ENCODE measurements at places on chromosomes 6 and 20.

DNA sequence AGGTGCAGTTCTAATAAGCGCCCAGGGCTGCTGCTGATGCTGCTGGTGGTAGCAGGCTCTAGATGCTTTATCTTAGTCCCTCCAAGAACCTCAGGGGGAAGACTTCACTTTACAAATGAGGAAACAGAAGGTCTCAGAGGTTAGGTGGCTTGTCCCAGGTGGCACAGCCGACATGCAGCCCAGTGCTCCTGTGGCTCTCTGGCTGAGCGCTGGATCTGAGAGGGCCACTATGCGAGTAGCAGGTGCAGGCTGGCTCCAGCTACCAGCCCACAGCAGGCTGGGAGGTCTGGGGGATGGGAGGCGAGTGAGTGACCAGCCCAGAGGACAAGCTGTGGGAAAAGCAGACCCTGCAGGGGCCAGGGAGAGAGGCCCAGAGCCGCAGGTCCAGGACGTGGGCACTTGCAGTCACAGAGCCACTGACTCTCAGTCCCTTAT lies 90.9 kb downstream of the PRND start:
- no peak for DNase-seq

GRCh38 chr20:18754030-18754652 lies 59.4 kb upstream of the SCP2D1 start:
- no peak for DNase-seq

DNA sequence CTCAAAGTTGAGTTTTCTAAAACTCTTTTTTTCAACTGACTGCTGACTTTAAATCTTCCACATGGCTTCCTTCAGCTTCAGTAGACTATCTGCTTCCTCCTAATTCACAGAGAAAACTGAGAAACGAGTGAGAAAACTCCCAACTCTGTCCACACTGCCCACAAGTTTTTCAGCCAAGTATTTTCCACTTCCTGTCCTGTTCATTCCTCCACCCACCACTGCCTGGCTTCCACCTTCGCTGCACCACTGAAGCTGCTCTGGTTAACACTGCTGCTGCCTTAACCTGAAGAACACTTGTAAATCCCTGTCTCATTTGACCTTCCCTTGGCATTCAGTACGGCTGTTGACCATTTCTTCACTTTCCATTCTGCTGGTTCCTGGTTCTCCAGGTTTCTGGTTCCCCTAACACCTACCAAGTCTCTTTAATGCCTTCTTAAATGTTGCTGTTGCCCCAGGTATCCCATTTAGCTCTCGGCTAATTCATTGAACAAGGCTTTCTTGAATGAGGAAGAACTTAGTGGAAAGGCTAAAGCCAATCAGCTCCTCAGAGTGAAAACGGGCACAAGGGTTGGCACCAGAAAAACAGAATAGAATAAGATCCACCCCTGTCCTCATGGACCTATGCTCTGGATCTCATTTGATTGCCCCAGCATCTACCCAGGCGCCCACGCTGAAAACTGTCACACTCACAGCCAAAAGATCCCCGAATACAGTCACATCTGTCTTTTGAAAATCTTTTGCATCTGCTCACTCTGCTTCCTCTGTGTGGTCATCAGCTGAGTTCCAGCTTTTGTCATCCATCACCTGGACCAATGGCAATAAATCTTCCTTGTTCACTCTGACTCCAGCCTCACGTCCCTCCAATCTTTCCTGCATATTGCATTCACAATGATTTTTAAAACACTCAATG lies 104.4 kb upstream of the TAB2 start:
- DNase-seq = no peak

DNA sequence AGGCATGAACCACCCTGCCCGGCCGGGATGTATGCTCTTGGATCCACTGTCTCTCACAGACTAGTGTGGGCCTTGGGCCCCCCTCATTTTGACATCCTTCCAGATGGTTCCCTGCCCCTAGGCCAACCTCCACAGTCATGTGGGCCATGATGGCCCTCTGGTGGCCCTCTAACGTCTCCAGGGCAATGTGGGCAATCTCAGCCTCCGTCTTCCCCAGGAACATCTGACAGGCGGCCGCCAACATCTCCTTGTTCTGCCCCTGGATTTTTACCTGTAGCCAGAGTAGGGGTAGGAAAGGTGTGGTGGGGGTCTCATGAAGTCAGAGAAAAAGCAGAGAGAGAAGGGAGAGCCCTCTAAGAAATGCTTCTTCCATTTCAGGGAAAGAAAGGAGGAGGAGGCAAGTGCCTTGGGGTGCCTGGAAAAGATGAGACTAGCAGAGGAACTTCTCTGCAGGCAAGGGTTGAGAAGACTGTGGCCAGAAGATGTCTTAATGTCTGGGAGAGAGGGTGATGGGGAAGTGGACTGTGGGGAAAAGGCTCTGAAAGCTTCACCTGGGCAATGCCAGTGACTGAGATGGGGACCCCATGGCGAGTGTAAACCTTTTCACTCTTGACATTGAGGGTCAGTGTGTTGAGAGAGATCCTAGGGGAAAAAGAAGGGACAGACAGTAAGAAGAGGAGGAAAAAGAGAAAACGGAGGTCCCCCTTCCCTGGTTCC lies 1.3 kb downstream of the FLOT1 start:
- DNase-seq = no peak

DNA sequence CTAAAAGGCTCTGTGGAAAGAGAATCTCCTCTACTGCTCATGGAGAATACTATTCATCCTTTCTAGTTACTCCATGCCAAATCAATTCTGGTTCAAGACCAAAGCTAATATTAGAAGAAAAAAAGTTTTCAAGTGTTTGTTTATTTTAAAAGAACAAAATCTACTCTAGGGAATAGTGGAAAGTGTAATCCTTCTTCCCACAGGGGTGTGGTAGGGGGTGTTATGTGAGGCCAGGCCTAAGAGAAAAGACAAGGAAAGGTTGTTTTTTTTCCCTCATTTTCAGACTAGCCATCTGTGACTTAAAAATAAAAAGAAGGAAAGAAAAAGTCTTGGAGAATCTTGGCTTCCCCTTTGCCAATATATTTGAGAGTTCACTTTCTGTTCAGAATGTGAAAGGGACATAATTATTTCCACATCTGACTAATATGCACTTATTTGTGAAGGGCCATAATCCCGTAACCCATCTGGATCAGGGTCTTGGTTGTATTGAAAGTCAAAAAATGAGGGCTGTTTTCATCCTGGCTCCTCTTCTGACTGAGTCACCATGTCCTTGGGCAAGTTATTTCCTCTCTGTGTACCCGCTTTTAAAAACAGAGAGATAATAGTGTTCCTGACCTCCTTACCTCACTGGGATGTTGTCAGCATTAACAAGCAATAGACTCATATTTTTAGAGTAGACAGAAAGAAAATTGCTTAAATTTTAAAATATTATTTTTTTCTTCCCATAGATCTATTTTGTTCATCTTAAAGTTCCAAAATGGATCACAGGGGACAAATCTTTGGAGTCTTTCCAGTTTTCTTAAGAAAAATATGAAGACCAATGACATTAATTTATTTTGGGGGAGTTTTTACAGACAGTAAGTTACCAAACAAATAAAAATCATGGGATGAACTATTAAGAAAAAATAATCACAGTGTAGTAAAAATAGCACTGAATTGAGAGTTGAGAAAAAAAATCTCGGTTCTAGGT lies 233.7 kb downstream of the IBTK start:
- no peak for DNase-seq

- DNase-seq = no peak
Measured at GRCh38 chr6:11847515-11848345, 69.1 kb upstream of the ADTRP start.

GRCh38 chr6:124524491-124525200 lies 437.6 kb upstream of the RNF217 start:
- DNase-seq = no peak

GRCh38 chr6:80976336-80976735 lies 776.1 kb downstream of the TENT5A start:
- no peak for DNase-seq

DNA sequence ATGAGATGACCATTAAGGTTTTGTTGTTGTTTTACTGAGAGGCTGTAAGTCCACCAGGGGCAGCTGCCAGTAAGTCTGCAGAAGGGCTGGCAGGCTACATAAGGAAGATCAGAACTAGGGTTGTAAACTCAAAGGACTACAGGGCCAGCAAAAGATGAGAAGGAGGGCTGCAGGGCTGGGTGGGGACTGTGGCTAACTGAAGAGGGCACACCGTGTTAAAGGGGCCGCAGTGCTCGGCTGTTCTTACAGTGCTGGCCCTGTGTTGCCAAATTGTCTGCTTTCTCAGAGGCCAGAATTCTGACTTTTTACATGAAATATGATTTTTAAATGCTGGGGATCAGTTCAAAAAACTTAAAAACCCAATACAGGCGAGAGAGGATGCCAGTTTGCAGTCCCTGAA lies 25.5 kb upstream of the ZNF318 start:
- DNase-seq = no peak

GRCh38 chr6:40509086-40509485 lies 78.1 kb downstream of the LRFN2 start:
- no peak for DNase-seq

DNA sequence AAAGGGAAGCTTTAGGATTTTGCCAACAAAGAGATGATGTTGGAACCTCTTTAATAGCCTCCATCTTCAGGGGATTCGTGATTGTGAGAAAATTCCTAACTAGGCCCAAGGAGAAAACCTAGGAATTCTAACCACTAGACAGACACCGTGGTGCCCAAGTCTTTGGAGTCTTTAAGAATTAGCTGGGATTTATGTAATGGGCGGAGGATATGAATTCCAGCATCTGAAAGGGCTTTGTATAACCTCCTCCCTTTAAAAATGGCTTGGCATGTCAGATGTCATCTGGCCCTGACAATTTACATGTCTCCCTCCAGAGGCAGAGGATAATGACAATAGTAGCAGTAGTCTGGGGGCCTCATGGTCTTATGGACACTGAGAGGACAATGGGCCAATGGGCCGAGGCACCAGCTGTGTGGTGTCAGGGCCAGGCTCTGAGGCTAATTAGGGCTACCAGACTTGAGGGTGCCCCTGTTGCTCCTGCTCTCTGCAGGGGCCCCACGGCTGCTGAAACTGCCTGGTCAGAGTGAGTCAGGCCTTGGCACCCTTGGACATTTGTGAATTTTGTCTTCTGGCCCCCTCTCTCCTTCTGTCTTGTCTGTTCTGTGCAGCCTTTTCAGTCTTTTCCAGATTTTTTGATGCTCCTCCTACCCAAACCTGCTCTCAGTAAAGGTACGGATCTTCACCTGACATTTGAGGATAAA lies 113.9 kb downstream of the EDN1 start:
- DNase-seq = no peak

DNA sequence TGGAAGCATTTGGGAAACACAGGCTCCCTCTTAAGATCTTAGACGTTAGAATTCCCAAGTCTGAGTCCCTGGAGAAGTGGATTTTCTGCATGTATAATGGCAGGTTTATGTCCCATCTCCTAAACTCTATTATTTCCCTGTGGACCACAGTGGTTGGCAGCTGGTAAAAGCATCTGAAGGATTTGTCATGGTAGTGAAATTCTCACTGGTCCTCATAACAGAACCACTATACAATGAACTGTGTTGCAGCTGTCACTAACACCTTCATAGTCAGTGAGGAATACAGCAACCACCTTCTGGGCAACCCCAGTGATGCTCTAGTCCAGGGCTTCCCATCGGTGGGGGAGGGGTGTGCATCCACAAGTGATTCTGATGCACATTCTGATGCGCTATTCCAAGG lies 396.9 kb downstream of the ZFAND3 start:
- no peak for DNase-seq

DNA sequence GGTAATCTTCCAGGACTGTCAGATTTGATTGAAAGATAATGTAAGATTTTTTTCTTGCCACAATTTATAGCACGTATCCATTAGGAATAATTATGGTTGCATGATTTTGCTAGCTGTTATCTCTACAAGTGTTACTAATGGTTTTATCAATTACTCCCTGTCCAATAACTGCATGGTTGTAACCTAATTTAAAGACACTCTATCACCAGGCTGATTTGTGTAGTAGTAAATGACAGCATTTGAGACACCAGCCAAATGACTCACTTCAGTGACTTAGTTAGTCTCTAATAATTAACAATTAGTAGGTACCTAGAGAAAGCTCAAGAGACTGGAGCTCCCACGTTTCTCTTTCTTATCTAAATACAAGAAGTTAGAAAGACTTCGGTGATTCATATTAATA lies 453.8 kb upstream of the POU3F2 start:
- DNase-seq = no peak

GRCh38 chr20:9043364-9043763 lies 25.5 kb upstream of the PLCB4 start:
- DNase-seq = no peak

DNA sequence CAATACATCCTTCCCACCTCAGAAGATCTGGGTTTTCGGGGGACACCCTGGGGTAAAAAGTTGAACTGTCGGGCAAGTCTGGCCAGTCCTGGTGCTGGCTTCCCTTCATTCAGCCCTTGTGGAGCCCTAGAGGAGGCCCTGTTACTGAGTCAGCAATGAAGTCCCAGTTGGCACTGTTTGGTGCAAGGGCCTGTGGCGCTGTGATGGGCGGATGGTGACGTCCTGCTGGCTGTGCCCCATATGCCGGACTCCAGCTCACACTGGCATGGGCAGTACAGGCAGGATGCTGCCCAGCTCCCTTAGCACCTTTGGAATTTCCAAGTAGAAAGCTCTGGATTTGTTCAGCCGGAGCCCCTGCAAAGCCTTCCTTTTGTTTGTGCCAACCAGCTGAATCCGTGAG lies 186.2 kb upstream of the PMEPA1 start:
- no peak for DNase-seq

- no peak for DNase-seq
Measured at GRCh38 chr6:145802141-145802540, 12.5 kb downstream of the FBXO30 start.

- DNase-seq = no peak
Measured at GRCh38 chr20:62466072-62466760, 9.6 kb downstream of the GATA5 start.

DNA sequence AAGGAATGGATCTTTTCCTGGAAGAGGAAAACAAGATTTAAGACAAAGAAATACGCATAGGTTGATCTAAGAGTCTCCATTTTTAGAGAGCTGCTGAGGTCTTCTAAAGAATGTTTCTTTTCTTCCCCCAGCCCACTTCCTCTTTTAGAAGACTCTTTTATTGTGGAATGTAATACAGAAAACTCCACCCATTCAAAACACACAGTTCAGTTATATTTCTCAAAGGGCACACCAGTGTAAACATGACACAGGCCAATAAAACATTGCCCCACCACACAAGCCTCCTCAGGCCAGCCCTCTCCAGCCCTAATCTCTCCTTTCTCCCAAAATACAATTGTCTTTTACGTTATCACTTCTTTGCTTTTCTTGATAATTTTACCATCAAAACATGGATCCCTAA lies 42.8 kb downstream of the SLC35B3 start:
- no peak for DNase-seq

- DNase-seq = no peak
Measured at GRCh38 chr6:5942591-5942990, 64.1 kb downstream of the NRN1 start.

- no peak for DNase-seq
Measured at GRCh38 chr6:123074616-123075015, 78.6 kb downstream of the CLVS2 start.

Measured in pulmonary artery endothelial cell (primary cell).